Fibroblast of skin of right biceps (primary cell): ENCODE measurements at places on chromosomes 7 and 10.

DNA sequence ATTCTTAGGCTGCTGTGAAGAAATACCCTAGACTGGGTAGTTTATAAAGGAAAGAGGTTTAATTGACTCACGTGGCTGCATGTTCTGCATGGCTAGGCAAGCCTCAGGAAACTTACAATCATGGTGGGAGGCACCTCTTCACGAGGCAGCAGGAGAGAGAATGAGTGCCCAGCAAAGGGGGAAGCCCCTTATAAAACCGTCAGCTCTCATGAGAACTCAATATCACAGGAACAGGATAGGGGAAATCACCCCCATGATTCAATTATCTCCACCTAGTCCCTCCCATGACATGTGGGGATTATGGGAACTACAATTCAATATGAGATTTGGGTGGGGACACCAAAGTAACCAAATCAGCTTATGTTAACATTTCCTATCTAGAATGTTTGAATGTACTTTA is 259.2 kb downstream of the TWIST1 start:
- no peak for DNase-seq

DNA sequence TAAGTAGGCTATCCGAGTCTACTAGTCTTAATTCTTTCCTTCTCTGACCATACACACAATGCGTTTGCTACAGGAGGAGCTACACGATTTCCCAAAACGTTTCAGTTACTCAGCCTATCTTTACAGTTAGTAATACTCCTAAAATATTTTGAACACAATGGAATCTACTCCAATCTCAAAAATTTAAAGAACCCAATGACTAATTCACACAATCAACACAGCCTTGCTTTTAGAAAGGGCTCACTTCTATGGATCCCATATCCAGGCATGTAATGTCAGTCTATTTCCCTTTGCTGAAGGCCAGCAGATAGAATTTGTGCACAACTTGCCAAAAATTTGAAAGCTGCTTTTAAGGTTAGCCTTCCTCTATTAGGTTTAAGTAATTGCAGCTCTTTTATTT is 107.2 kb downstream of the VPS41 start:
- DNase-seq: peak; percentile 19

DNA sequence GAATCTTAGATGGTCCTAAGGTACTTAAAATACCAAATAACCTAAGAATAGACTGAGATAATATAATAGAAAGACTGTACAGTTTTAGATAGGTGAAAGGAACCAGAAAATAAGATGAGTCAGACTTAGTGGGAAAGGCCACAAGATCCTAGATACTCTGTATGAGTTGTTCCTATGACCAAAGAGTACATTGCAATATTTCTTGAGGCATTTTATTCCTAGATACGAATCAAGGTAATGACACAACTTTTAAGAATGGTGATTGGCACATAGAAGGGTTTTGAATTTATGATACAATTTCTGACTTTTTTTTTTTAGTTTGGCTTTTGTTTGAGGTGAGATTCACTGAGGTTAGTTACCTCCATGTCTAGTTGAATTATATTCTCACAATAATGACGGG is 30.2 kb downstream of the MGAM start:
- peak; percentile 7 for DNase-seq

GRCh38 chr7:20980668-20981264 is 194.1 kb upstream of the SP8 start:
- DNase-seq: no peak

GRCh38 chr10:96829029-96829773 is 2.9 kb upstream of the LCOR start:
- DNase-seq: no peak

GRCh38 chr7:159015454-159016410 is 128.9 kb downstream of the VIPR2 start:
- no peak for DNase-seq

DNA sequence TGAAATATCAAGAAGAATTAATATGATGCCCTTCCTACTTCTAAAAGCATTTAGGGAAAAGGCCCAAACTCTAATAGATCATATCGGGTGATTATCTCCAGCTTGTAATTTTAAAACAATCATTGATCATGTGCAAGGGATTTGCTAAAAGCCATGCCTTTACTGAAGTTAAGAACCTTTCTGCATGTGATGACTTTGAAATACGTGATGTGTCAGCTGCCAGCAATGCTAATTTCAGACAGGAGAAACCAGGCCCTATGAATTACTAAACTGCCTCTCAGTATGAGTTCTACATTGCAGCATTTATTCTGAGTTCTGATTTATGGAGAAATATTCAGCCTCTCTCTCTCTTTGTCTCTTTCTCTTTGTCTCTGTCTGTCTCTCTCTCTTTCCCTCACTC is 203.6 kb upstream of the AKR1E2 start:
- DNase-seq: peak; percentile 36
